ENCODE measurements at places on chromosomes 4 and X.

DNA sequence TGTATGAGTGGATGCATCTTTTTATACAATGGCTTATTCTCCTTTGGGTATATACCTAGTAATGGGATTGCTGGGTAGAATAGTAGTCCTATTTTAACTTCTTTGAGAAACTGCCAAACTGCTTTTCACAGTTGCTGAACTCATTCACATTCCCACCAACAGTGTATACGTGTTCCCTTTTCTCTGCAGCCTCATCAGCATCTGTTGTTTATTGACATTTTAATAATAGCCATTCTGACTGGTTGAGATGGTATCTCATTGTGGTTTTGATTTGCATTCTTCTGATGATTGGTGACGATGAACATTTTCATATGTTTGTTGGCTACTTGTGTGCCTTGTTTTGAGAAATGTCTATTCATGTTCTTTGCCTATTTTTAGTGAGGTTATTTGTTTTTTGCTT, 687.0 kb upstream of the EPHA5 start:
- DNase-seq = no peak

GRCh38 chr4:16627999-16628398, 270.4 kb downstream of the LDB2 start:
- DNase-seq = no peak

- peak; percentile 79 for DNase-seq
Observed at GRCh38 chr4:176320340-176320975, 692 bp downstream of the SPCS3 start.

DNA sequence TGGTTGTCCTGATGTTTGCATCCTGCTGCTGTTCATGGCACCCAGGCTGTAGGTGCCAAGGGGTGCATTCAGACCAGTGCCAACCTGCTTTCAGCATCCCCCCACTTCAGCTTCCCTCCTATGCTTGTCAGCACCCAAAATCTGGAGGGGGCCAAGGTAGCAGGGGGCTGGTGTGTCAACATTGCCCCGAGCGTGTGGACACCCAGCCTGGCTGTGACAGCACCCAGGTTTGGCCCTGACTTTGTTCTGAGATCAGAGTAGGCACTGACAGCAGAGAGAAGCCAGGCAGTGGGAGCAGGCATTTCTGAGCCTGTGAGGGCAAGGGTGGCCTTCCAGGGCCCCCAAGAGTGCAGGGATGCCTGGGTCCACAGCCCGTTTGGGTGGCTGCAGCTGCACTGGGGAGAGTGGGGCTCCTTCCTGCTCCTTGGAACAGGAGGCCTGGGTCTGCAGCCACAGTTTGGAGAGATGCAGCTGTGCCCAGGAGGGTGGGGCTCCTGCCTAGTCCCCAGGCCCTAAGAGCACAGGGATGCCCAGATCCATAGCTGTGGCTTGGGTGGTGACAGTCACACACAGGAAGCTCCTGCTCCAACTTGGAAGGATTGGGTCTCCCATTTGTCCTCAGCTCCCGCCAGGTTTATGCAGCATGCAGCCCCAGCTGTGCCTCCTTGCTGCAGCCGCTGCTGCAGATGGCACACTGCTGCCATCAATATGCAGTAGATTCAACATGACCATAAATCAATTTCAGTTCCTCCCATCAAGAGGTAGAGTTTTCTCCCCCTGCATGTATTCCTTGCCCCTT, 12.3 kb upstream of the PPM1K start:
- no peak for DNase-seq

DNA sequence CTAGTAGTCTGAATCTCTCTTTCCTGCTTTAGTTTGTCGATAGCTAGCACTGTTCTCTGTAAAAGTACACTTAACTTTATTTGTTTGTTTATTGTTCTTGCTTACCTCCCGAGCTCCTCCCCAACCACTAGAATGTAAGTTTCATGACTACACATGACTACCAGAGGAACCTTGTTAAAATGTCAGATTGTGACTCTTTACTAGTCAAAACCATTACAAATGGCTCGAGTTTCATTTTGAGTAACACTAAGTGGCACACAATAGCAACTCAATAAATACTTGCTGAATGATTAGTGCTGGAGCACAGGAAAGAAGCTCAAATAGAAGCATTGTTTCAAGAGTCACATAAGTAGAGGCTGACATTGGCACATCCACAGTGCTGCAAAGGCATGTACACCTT, 116.1 kb downstream of the MAPK10 start:
- no peak for DNase-seq

- DNase-seq = no peak
Observed at GRCh38 chrX:153761863-153762262, 2.2 kb upstream of the PLXNB3 start.

DNA sequence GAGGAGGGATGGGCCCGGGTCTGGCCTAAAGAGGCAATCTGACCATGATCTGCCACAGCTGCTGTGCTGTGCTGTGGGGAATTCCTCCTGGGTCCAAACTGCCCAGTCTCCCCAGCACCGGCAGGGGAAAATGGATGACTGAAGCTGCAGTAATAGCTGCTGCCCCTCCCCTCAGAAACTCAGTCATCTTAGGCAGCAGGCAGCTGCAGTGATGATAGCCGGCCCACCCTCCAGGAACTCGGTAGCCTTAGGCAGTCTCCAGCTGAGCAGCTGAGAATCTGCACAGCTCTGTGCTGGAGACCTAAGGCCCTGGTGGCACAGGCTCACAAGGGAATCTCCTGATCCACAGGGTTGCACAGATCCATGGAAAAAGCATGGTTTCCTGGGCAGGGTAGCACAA, 113.4 kb upstream of the USP38 start:
- DNase-seq = no peak

DNA sequence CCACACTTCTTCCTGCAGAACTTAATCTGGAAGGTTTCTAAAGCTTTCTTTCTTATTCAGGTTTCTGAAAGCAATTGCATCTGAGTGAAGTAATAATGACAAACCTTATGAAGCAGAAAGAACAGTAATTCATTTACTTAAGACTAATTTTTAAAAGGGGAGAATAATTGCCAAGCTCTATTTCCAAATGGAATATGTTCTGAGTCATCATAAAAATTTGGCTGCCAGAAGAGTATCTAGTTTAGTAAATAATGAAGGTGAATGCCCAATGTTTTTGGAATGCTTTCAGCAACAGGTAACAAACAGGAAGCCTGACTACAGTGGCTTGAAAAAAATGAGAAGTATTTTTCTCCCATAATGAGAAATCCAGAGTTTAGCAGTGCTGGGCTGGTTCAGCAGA, 227.3 kb upstream of the TET2 start:
- no peak for DNase-seq

GRCh38 chr4:13212936-13213335, 271.2 kb downstream of the RAB28 start:
- no peak for DNase-seq

DNA sequence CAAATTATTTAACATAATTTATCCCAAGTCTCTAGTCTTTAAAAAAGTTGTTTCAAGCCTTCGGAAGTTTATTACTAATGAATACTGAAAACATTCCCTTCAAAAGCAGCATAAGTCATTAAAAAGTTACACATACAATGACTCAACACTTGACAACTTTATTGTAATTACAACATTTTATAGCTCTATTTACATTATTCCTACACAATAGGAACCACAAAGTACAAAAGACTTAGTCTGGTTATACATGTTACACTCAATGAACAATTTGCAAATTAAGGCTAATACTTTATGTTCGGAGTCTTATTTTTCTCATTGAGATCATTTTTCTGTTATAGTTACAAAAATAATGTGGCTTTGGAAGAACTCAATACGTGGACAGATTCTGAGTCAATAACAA, 114.4 kb upstream of the POF1B start:
- no peak for DNase-seq

DNA sequence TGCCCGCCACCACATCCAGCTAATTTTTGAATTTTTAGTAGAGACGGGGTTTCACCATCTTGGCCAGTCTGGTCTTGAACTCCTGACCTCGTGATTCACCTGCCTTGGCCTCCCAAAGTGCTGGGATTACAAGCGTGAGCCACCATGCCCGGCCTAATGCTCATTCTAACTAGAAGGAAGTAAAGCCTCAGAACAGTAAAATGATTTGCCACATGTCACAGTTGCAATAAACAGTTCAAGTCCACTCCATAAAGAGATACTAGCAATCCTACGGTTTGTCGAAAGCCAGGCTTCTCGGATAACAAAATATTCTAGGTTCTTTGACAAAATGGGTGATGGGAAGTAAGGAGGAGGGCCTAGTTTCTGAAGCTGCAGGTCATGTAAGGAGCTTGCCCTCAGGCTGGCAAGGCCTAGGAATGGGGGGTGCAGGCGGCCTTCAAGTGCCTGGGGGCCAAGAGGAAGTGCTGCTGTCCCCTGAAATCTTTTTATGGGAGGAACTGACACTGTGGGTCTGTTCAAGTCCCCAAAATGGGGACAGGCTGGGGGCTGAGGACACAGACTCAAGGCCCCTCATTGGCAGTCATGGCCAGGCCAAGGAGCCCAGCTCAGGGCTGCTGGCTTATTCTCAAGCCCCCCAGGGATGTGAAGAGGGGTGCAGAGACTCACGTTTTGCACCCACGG, 31.8 kb upstream of the ACSL1 start:
- no peak for DNase-seq

DNA sequence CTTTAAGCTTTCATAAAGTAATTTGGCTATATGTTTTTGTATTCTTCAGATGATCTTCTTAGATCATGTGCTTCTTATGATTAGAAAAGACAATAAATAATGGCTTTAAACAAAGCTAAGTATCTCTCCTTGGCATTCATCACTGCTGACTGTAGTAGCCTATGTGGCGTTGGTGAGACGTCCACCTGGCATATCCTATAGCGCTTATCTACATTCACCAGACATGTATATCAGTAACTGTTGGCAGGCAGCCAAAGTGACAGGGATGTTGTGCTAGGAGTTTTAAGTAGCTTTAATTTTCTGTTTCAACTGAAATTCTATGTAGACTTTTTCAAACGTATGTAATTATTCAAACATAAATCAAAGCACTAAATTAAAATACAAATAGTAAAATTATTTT, 276.4 kb downstream of the IL15 start:
- DNase-seq = peak; percentile 22

DNA sequence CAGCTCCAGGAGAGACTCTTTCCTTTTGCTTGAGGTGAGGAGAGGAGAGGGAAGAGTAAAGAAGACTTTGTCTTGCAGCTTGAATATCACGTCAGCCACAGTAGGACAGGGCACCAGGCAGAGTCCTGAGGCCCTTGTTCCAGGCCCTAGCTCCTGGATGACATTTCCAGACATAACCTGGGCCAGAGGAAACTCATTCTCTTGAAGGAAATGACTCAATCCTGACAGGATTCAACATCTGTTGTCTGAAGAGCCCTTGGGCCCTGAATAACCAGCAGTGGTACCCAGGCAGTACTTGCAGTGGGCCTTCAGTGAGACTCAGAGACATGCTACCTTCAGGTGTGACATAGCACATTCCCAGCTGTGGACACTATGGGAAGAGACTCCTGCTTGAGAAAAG, 62.8 kb downstream of the FGF16 start:
- no peak for DNase-seq

DNA sequence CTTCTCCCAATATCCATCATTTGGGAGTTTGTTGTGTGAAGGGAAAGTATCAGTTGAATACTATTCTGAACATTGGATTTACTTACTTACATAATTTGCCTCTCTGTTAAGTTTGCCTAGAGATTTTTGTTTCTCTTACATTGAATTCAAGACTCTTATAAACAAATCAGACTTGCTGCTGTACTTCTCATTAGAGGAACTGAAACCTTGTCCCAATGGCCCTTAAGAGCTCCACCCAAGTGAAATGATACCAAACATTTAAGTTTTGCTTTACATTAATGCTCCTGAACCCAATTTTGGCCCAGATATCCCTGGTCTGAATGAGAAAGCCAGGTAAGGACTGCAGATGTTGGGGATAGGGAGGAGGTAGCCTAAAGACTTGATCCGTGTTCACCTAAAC, 32.0 kb downstream of the HAND2 start:
- peak; percentile 8 for DNase-seq

GRCh38 chrX:50697691-50698090, 116.3 kb downstream of the SHROOM4 start:
- no peak for DNase-seq

DNA sequence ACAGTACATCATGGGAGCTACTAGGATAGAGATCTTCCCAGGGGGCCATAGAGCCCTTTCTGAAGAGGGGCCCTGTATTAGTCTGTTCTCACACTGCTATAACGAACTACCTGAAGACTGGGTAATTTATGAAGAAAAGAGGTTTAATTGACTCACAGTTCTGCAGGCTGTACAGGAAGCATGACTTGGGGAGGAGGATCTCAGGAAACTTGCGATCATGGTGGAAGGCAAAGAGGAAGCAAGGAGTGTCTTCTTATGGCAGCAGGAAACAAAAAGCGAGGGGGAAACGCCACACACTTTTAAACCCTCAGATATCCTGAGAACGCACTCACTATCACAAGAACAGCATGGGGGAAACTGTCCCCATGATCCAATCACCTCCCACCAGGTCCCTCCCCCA, 4.2 kb upstream of the SLC9A6 start:
- DNase-seq = no peak

GRCh38 chr4:15239866-15240265, 188.0 kb upstream of the C1QTNF7 start:
- no peak for DNase-seq

GRCh38 chr4:170014359-170015011, 11.7 kb downstream of the MFAP3L start:
- DNase-seq = no peak
